ENCODE measurements at places on chromosomes 2 and 18. TPM values are rescaled to one million over a fixed set of nuclear protein-coding genes. Genes with fewer than 3 reads are reported as not detected.

GRCh38 chr18:46829531-46829930 is 72.7 kb upstream of the ST8SIA5 start:
- no peak for DNase-seq

- no peak for DNase-seq
Observed at GRCh38 chr2:99084256-99084655, 57.3 kb upstream of the C2orf15 start.

GRCh38 chr2:113895301-113895700 is 5.4 kb downstream of the ACTR3 start:
- DNase-seq: no peak

- DNase-seq: peak; percentile 16
Observed at GRCh38 chr18:3794537-3795348, 344.8 kb downstream of the TGIF1 start.

- DNase-seq: no peak
Observed at GRCh38 chr2:213175673-213176247, 24.3 kb upstream of the IKZF2 start.

DNA sequence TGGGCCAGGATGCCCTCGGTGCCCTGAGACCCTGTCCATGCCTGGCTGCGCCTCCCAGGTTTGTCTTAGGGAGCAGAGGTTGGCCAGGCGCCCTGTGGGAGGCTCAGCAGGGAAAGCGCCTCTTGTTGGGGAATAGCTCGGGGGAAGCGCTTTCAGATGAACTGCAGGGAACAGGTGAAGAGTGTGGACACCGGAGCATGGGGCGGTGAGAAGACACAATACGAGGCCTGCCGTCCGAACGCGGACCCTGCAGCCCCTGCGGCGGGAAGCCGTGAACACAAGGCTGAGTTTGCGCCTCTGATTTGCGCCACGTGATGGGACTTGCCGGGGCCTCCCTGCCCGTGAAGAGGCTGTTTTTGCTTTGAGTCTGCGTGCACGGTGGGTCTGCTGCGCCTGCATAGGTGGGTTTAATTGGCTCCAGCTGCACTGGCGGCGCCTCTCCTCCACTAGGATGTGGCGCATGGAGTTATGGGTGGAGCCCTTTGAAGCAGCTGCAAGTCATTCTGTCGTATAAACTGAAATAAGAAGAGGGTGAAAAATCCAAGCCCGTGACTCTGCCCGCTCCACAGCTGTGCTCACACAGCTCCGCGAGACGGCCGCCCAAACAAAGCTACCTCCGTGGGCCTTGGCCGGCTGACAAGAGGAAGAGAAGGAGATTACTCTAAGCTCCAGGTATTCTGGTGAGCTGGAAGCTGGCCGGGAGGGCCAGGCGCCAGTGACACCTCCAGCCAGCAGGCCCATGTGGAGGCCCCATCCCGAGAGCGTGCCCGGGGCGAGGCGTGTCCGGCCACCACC is 103.5 kb upstream of the CTDP1 start:
- no peak for DNase-seq

DNA sequence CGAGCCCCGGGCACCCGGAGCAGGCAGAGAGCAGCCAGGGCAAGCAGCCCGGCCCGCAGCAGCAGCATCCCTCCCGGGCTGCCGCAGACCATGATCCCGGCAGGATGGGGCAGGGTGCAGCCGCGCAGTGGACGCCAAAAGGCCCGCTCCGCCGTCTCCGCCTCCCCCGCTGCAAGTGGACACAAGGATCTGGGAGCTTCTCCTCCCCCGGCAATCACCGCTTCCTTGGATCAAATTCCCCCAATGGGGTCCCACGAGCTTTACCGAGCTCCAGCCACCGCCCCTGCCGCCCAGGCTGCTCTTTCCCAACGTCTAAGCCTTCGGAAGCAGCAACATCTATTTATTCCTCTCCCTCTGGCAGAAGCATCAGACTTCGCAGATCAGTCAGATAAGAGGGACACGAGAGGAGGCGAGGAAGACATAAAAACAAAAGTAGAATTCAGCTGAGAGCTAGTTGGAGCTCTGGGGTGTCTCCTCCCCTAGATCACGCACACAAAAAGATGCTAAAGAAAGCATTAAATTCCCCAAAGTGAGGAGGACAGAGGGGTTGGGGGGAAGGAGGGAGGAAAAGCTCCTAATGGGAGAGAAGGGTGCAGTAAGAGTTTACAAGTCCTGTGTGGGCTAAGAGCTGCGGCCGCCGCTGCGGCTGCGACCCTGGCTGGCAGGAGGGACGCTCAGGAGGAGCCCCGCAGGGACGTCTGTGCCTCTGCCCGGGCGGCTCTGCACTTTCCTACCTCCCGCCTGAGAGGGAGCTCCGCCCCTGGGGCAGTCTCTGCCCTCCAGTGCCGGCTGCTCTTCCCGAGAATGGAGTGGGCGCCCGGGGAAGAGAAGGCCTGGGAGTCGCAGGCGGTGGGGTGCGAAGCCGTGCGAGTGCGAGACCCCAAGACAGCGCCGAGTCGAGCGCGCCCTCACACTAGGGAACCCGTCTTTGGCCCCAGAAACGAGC is at the start of gene FRZB:
TSS of gene FRZB (minus strand) at position 177 of the 946 bp plus-strand sequence. CDS start at position 92, 85 bp downstream.
- DNase-seq: no peak

- DNase-seq: no peak
Observed at GRCh38 chr2:105757433-105757832, 12.7 kb downstream of the NCK2 start.

- DNase-seq: no peak
Observed at GRCh38 chr2:232435805-232436204, 20.1 kb upstream of the ALPI start.

DNA sequence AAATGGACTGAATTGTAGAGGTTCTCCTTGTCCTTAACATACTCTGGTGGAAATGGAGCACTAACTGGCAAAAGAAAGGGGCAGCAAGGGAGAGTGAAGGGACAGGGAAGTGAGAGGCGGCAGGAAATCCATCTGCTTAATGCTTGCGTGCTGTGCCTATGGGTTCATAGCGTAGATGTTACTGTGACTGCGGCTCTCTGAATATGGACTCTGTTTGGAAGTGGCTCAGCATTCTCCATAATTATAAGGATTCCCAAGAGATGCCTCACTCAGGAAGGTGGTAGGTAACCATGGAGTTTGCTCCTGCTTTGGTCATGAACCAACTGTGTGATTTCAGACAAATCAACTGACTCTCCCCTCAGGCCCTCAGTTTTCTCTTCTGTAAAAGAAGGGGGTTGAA is 50.0 kb downstream of the MYO3B start:
- no peak for DNase-seq

TUBB6 gene
- total RNA-seq: not detected

CCL20 gene
- total RNA-seq: not detected
